ENCODE measurements at places on chromosomes 7 and 10.

GRCh38 chr10:22617516-22617915 is 96.9 kb downstream of the PIP4K2A start:
- H3K27ac ChIP-seq: peak overlapping the region; percentile 97
- peaks cover 74% of the 10 kb centered on the region for H3K4me1 ChIP-seq
- no peaks in the 10 kb centered on the region for H3K36me3 ChIP-seq
- DNase-seq: no peak

DNA sequence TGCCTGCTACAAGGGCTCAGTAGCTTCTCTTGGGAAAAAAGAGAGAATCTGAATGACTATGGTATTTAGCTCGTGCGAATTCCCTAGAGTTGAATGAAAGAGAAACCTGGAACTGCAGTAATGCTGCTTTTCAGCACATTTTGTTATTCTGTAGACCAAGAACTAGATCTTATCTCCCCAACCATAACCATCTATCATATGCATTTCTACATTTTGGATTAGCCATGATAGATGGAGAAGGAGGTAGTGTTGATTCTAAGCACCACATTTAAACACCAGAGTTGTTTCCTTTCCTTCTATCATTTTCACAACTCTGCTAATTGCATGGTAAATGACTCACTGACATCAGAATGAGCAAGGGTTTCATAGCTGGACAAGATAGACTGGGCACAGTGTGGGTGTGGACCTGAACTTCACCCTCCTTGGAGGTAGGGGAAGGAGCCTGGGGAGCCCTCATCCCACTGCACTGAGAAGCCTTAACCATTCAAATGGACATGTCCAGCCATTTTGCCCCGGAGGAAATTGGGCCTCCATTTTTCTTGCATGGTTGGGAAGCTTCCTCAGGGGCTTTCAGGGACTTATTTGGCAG is 55.3 kb upstream of the BMPER start:
- no peak for DNase-seq
- no peaks in the 10 kb centered on the region for H3K27me3 ChIP-seq
- no peaks in the 10 kb centered on the region for H3K36me3 ChIP-seq
- H3K4me3 ChIP-seq: no peak overlapping the region
- H3K27ac ChIP-seq: no peak overlapping the region

DNA sequence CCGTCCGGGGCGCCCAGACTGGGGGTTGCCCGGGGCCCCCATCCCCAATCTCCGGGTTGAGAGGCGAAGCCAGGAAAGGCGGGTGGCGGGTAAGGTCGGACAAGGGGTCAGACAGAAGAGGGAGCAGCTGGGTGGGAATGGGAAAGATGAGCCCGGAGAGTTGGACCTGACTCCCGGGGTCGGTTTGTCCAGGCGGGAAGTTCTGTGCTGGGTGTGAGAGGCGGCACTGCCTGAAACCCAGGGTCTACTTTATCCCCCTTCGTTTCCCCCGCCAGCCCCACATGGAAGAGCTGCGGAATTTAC is 675 bp downstream of the SLC4A2 start:
- H3K27me3 ChIP-seq: no peaks in the 10 kb centered on the region
- H3K4me3 ChIP-seq: peak overlapping the region; percentile 86
- H3K36me3 ChIP-seq: peaks cover 8% of the 10 kb centered on the region
- DNase-seq: no peak
- peaks cover 48% of the 10 kb centered on the region for H3K4me1 ChIP-seq

DNA sequence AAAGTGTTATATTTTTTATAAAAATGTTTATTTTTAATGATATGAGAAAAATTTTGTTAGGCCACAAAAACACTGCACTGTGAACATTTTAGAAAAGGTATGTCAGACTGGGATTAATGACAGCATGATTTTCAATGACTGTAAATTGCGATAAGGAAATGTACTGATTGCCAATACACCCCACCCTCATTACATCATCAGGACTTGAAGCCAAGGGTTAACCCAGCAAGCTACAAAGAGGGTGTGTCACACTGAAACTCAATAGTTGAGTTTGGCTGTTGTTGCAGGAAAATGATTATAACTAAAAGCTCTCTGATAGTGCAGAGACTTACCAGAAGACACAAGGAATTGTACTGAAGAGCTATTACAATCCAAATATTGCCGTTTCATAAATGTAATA is 64.8 kb upstream of the CAPZA2 start:
- no peak overlapping the region for H3K27ac ChIP-seq
- H3K36me3 ChIP-seq: peaks cover 38% of the 10 kb centered on the region
- DNase-seq: no peak

- no peak overlapping the region for H3K4me3 ChIP-seq
- no peaks in the 10 kb centered on the region for H3K36me3 ChIP-seq
- DNase-seq: peak; percentile 86
- H3K4me1 ChIP-seq: peaks cover 40% of the 10 kb centered on the region
- H3K27me3 ChIP-seq: no peaks in the 10 kb centered on the region
These were observed 15.1 kb downstream of the STEAP4 start for GRCh38 chr7:88291398-88292173.

- no peaks in the 10 kb centered on the region for H3K4me1 ChIP-seq
- H3K27me3 ChIP-seq: no peaks in the 10 kb centered on the region
- no peak overlapping the region for H3K27ac ChIP-seq
- no peak overlapping the region for H3K4me3 ChIP-seq
These were observed 8.4 kb upstream of the IFT22 start for GRCh38 chr7:101330011-101330484.

- peak overlapping the region; percentile 77 for H3K27ac ChIP-seq
- H3K27me3 ChIP-seq: no peaks in the 10 kb centered on the region
- H3K36me3 ChIP-seq: no peaks in the 10 kb centered on the region
- H3K4me3 ChIP-seq: no peak overlapping the region
- peak; percentile 100 for DNase-seq
These were observed 309.7 kb downstream of the CSTF2T start for GRCh38 chr10:51389415-51390321.

DNA sequence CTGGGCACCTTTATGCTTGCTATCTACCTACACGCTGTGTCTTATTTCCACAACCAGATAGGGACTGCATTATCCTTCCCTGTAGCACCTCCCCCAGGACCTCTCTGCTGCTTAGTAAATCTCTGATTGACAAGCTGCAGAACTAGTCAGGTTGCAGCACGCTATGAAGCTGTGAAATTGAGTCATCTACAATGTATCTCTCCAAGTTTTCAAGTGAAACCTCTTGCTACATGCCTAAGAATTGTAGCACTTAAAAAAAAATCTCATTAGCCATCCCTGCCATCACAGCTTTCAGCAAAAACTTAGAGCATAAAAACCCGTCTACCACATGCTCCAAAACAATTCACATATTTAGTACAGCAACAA is 69.7 kb upstream of the FGFR2 start:
- no peaks in the 10 kb centered on the region for H3K36me3 ChIP-seq
- H3K4me3 ChIP-seq: no peak overlapping the region
- H3K4me1 ChIP-seq: no peaks in the 10 kb centered on the region
- H3K27me3 ChIP-seq: peaks cover 8% of the 10 kb centered on the region
- DNase-seq: no peak

GRCh38 chr10:86047588-86047987 is 319.0 kb downstream of the GRID1 start:
- H3K27me3 ChIP-seq: no peaks in the 10 kb centered on the region
- no peak overlapping the region for H3K4me3 ChIP-seq
- H3K27ac ChIP-seq: no peak overlapping the region
- no peaks in the 10 kb centered on the region for H3K36me3 ChIP-seq
- no peaks in the 10 kb centered on the region for H3K4me1 ChIP-seq
- DNase-seq: no peak

DNA sequence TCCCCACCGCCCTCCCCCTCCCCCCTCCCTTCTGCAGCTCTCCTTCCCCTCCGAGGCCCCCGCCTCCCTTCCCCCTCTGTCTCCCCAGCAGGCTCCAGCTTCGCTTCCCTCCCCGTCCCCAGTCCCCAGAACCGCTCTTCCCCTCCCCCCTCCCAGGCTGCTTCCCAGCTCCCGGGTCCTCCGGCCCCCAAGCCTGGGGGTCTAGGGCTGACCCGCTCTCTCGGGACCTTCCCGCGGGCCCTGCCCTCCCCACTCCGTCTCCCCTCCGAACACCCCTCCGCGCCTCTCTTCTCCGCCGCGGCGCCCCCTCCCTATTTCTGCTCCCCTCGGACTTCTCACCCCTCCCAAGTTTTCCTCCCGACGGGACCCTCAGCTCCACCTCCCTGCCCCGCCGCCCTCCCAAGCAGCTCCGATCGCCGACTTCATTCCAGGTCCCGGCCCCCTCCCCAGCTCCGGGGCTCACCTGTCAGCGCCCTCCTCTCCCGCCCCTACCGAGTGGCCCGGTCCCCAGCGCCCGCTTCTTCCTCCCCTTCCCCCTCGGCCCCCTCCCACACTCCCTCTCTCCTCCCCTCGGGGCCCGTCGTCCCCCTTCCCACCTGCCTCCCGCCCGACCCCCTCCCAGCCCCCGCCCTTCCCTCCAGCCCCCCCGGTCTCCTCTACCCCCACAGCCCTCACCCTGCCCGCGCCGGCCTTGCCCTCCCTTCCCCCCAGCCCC is 990 bp downstream of the ZNF467 start:
- DNase-seq: no peak
- no peaks in the 10 kb centered on the region for H3K27me3 ChIP-seq
- H3K4me1 ChIP-seq: peaks cover 8% of the 10 kb centered on the region
- H3K36me3 ChIP-seq: no peaks in the 10 kb centered on the region

GRCh38 chr10:125102246-125102645 is 58.1 kb downstream of the CTBP2 start:
- H3K27ac ChIP-seq: no peak overlapping the region
- no peaks in the 10 kb centered on the region for H3K4me1 ChIP-seq
- no peak overlapping the region for H3K4me3 ChIP-seq
- no peaks in the 10 kb centered on the region for H3K36me3 ChIP-seq
- no peaks in the 10 kb centered on the region for H3K27me3 ChIP-seq

- DNase-seq: no peak
- H3K36me3 ChIP-seq: no peaks in the 10 kb centered on the region
- H3K4me3 ChIP-seq: no peak overlapping the region
- no peaks in the 10 kb centered on the region for H3K27me3 ChIP-seq
- no peak overlapping the region for H3K27ac ChIP-seq
These were observed 121.4 kb downstream of the RNF133 start for GRCh38 chr7:122577449-122578003.

DNA sequence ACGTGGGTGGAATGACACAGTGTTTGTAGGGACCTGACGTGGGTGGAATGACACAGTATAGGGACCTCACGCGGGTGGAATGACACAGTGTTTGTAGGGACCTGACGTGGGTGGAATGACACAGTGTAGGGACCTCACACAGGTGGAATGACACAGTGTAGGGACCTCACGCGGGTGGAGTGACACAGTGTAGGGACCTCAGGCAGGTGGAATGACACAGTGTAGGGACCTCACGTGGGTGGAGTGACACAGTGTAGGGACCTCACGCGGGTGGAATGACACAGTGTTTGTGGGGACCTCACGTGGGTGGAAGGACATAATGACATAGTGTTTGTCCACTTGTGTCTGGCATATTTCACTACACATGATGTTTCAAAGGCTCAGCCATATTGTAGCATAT is 19.3 kb downstream of the PPP2R2D start:
- no peak for DNase-seq
- H3K4me1 ChIP-seq: no peaks in the 10 kb centered on the region
- no peak overlapping the region for H3K27ac ChIP-seq
- peaks cover under 1% of the 10 kb centered on the region for H3K36me3 ChIP-seq

DNA sequence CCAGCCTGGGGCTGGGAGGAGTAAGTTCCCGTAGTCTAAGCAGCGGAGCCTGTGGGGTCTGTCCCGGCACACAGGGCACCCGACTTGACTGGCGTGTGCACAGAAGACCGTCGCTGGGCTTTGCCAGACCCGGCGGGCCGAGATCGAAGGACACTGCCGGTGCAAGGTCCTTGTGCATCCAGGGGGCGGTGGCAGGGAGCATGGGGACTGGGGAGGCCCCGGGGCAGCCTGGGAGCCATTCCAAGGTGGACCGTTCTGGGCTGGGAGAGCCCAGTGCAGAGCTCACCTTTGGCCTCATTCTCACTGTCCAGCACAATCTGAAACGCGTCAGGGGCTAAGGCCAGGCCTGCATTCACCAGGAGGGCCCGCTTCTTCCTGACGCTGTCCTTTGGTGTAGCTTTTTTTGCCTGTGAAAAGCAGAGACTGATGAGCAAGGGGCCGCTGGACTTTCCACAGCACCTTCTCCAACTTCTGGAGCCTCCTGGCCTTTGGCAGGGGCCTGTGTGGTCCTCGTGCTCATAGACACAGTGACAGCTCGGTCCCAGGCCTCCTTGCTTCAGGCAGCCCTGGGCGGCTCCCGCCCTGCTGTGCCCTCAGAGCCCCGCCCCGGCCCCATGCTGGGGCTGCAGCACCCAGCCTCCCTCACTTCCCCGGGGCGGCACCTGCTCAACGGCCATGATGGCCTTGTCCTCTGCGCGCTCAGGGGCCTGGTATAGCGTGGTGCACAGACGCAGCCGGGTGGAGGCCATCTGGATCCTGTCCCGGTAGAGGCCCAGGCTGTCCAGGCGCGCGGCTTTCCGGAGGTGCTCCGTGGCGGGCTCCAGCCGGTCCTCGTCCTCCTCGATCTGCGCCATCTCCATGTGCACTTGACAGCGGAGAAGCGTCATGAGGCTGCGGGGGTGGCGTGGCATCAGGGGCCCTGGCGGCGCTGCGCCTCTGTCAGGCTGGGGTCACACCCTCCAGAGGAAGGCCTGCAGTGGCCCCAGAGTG is 20.3 kb downstream of the CFAP46 start:
- no peak overlapping the region for H3K4me3 ChIP-seq
- peaks cover 18% of the 10 kb centered on the region for H3K27me3 ChIP-seq
- no peaks in the 10 kb centered on the region for H3K36me3 ChIP-seq
- no peak for DNase-seq
- no peaks in the 10 kb centered on the region for H3K4me1 ChIP-seq

DNA sequence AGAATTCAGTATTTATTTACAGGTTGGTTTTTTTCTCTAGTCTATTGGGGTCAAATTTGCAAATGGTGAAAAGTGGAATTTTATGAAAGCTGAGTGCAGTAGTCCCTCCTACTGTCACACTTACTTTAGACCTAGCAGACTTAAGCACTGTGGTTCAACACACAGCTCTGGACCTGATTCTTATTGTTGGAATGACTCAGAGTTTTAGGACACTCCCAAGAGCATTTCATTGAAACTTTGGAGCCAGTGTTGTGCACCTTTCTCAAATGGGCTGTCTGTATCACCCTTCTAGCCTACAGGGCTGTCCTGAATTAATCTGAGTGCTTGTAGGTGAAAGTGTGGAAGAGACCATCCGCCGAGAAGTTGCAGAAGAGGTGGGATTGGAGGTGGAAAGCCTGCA is 16.1 kb downstream of the NUDT13 start:
- peak; percentile 59 for DNase-seq
- H3K27me3 ChIP-seq: no peaks in the 10 kb centered on the region
- H3K4me3 ChIP-seq: no peak overlapping the region
- no peak overlapping the region for H3K27ac ChIP-seq
- H3K4me1 ChIP-seq: peaks cover 24% of the 10 kb centered on the region
- H3K36me3 ChIP-seq: peaks cover 43% of the 10 kb centered on the region
